Stimulated activated CD8-positive, alpha-beta memory T cell treated with anti-CD3 and anti-CD28 coated beads, Interleukin-15, amount 100 ng/mL, for 4 hours (primary cell): ENCODE measurements at places on chromosomes 4 and X.

DNA sequence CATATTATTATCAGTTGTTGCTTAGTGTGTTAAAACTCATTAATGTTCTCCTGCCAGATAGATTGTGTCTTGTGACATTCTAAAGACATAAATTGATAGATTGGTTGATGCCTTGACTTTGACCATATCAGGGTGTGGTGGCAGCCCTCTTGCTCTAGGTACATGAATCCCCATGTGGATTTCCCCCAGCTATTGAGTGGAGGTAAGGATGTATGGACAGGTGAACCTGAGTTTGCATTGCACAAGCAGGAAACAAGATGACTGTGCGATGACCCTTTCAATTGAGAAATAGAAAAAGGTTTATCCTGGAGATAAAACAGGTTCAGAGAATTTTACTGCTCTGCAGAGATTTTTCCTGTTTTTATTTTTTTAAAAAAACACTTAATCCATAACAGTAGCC is 619.2 kb downstream of the SPRY1 start:
- no peak for DNase-seq

- no peak for DNase-seq
Observed at GRCh38 chr4:76540486-76540885, 105.5 kb downstream of the SHROOM3 start.

DNA sequence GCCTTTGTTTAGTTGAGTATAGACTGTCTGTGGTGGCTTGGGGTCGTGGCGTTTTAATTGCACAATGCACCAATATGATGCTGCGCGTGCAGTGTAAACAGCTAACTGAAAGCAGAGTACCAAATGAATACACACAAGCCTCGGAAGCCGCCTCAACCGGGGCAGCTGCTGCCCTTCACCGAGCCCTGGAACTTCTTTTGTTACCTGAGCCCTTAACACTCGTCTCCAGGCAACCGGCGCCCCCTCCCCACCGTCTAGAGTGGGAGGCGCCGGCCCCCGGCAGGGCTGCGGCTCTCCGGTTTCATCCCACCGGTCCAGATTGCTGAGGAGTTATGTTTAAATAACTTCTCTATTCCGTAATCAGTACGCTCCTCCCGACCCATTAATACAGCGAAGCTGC is 173.2 kb upstream of the TBL1X start:
- DNase-seq, result no peak

DNA sequence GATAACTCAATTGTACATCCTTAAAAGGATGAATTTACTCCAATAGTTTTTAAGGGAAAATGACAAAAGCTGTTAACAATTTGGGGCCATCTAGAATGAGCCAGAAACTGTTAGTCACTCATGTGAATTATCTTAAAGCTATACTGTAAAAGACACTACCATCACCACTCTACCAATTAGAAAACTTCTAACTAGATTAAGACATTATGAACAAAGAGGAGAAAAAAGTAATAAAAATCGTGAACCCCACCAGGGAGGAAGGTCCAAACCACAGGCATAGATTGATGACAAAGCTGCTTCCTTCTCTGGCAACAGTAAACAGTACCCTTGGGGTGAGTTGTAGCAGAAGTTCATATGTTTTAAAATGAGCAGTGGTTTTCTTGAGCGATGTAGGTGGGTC is 106.1 kb downstream of the PDGFC start:
- DNase-seq, result no peak

GRCh38 chrX:73847991-73848390 is 285.0 kb downstream of the CHIC1 start:
- no peak for DNase-seq

DNA sequence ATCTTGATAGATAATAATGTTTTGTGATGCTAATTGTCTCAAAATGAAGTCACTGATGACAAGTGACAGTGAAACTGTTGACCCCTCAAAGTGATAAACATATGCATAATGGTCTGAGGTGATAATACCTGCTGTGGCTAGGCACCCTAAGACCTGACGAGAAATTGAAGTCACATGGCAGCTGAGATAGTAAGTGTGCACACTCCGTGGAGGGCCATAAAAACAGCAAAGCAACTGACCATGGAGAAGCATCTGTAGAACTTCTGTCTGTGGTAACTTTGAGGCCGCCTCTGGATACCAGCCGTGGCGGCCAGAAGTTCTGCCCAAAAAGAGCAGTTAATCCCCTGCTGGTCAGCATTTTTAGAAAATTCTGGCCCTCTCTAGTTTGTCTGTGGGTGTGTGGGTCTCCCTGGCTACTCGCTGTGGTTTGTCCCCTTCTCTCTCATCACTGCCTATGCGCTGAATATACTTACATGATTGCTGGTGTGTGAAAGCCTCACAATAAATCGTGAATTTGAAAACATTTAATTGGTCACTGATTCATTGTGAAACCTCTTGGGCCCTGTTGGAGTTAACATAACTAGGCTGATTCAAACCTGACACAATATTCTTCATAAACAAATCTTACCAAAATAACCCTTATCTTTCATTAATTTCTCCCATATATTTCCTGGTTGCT is 50.6 kb downstream of the CCDC149 start:
- DNase-seq, result no peak

GRCh38 chr4:118904935-118905334 is 16.3 kb downstream of the SYNPO2 start:
- no peak for DNase-seq
